ENCODE measurements at places on chromosomes 4 and X. TPM values are rescaled to one million over a fixed set of nuclear protein-coding genes. Genes with fewer than 3 reads are reported as not detected.

The GLRA2 gene
- total RNA-seq, result not detected

The CITED1 gene
- not detected for total RNA-seq

The CD99L2 gene
- total RNA-seq, result 21.1 TPM

The INTU gene
- 4.8 TPM for total RNA-seq

The TSC22D3 gene
- total RNA-seq, result 48.3 TPM

The FOXO4 gene
- 7.8 TPM for total RNA-seq

The SLC6A14 gene
- total RNA-seq, result 83.7 TPM

The SOWAHD gene
- total RNA-seq, result not detected

The PIN4 gene
- 17.2 TPM for total RNA-seq

The OPN1MW3 gene
- total RNA-seq, result not detected

The BST1 gene
- 6.0 TPM for total RNA-seq

The AR gene
- 0.83 TPM for total RNA-seq

The PLAC8 gene
- 6.3 TPM for total RNA-seq

- DNase-seq, result no peak
Measured at GRCh38 chr4:184192933-184193332, 24.7 kb downstream of the ENPP6 start.

- no peak for DNase-seq
Measured at GRCh38 chrX:40484408-40485091, 96.2 kb upstream of the ATP6AP2 start.

GRCh38 chrX:47232803-47233332, at the start of gene USP11:
USP11 (plus strand) TSS chrX:47233009; CDS start chrX:47233044, 35 bp downstream.
- DNase-seq, result peak; percentile 41

DNA sequence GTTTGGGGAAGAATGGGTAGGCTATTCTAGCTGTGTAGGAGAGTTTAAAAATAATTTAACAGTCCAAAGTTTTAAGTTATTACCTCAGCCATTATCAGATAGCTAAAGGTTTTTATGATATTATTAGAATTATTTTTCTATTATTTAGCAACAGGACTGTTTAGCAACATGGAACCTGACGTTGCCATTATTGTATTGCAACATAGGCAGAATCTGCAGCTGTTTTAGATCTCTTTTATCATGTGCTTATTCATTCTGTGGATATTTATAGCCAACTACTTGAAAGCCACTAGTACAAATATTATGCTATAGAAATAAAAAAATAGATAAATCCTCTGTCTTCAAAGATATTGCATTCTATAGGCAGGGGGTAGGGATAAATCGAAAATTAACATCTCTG, 382.0 kb upstream of the TRAM1L1 start:
- DNase-seq, result no peak

DNA sequence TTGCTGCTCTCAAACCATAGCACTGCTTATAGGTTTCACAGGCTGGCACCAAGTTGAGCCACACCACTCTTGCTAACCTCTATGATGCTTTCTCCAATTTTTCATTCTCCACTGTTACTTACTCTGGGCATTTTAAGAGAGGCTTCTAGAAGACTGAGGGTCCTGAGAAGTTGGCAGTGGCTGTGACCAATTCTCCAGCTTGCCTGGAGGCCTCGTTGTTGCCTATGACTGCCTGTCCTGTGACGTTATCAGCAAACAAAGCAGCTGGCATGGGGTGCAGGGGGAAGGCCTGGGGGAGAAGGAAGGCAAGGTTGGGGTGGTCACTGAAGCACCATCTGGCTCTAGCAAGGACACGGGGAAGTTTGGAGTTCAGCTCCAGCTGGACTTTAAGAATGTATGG, 30.4 kb upstream of the PDLIM3 start:
- DNase-seq, result no peak

GRCh38 chrX:20067709-20068561, 48.8 kb downstream of the MAP7D2 start:
- DNase-seq, result peak; percentile 72

DNA sequence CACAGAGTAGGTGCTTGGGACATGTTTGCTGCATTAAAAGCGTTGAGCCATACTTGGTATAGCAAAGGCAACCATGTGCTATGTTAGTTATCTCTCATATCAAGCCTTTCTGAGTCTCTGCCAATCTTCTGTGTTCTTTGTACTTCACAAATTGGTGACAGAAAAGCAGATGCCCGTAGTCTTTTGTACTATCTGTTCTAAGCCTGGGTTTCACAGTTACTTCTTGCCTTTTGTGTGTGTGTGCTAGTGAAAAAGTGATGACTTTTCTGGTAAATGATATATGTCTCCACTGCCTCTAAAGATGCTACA, 16.1 kb upstream of the KLHL2 start:
- no peak for DNase-seq

- no peak for DNase-seq
Measured at GRCh38 chrX:111090458-111090857, 5.5 kb upstream of the PAK3 start.

GRCh38 chrX:18825375-18825774, 117.9 kb downstream of the PPEF1 start:
- no peak for DNase-seq

- DNase-seq, result no peak
Measured at GRCh38 chr4:121140716-121141460, 23.2 kb downstream of the TNIP3 start.

DNA sequence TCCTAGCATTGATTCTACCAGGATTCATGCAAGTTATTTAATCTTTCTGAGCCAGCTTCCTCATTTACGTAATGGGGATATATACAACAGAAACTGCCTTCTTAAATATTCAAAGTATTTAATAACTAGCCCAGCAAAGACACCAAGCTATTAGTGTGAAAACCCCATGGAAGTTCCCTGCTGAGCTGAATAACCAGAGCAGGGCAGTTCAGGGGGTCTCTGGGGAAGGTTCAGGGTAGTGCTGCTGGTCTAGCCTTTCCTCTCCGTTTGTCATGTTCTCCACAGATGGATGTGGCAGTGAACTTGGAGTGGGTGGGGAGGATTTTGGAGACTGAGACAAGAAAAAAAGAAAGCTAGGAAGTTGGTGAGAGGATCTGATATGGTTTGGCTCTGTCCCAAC, 240.8 kb upstream of the TAPT1 start:
- DNase-seq, result no peak

DNA sequence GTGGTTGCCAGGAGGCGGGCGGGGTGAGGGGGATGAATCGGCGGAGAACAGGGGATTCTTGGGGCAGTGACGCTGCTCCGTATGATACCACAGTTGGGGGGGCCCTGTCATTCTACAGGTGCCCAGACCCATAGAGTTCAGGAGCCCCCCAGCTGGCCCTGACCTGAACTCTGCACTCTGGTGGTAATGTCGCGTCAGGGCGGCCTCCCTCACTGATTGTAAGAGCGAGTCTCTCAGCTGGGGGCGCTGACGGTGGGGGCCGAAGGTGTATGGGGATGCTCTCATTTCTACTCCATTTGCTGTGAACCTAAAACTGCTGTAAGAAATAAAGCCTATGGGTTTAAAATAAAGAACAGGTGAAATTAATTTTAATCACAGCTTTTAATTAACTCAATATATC, 91.8 kb upstream of the PSAPL1 start:
- no peak for DNase-seq

- DNase-seq, result no peak
Measured at GRCh38 chrX:10031746-10032145, 64.6 kb downstream of the CLDN34 start.

- DNase-seq, result no peak
Measured at GRCh38 chr4:77025643-77026321, 50.0 kb downstream of the CCNI start.

DNA sequence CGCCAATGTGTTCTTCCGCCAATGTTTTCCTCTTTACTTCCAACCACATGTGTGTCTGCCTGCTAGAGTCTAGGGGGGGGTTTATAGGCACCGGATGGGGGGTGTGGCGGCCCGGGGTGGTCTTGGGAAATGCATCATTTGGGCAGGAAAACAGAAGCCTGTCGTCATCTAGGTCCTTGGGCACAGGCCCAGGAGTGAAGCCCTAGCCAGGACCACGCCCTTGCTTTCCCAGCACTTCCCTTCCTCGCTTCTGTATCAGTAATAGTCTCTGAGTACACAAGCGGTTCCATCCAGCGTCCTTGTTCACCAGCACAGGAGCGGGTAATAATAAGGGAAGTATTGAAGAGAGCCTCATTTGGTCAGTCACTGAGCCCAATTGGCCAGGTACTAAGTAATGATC, 74.5 kb downstream of the QDPR start:
- DNase-seq, result no peak

DNA sequence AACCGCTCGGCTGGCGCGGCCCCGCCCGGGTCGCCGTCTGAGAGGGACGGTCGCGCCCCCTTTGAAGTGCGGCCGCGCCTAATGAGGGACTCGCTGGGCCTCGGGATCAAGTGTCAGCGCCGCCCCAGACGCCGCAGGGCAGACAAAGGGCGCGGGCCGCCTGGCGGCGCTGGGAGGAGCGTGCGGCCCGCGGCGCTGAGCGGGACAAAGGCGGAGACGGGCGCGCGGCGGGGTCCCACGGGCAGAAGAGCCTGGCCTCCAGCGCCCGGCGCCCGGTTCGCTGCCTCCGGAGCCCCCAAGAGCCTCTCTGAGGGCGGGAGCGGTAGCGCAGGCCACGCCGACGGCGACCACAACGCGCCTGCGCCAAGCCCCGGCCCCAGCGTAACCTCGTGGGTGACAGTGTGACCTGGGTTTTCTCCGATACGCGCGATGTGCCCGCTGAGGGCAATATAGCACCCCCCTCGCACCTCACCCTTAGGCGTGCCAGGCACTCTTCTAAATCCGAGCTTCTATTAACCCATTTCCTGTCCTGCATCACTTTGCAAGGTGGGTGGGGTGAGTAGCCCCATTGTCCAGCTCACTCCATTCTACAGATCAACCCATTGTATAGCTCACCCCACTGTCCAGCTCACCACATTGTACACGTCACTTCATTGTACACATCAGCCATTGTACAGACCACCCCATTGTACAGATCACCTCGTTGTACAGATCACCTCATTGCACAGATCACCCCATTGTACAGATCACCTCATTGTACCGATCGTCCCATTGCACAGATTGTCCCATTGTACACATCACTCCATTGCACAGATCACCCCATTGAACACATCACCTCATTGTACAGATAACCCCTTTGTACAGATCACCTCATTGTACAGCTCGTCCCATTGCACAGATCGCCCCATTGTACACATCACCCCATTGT, 33.7 kb upstream of the STX18 start:
- DNase-seq, result peak; percentile 46

DNA sequence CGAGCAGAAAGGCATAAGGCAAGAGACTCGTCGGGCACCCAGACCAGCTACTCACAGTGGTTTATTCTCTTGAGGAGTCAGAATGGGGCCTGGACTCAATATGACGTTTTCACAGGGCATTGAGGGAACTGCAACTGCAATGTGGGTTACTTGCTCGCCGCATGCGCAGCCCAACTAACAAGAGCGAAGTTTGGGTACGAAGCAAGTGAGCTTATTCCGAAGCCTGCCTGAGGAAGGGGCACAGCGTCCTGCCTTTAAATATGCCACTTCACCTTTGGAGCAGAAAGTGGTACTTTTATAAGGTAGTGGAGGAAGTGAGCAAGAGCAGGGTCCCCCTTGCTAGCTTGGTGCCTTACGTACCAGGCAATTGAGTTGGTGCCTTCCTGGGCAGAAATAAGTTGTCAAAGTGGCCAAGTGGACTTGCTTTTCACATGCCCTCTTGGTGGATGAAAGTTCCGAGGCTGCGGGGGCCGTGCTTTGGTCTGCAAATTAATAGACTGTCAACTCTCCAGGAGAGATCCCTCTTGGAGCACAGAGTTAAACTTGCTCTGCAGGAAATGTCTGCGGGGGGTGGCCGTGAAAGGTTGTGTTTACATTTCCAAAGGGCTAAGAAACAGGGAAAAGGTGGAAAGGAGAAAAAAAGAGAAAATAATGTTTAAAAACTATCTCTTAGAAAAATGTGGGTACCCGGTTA, 480.4 kb downstream of the TRIML1 start:
- DNase-seq, result no peak

DNA sequence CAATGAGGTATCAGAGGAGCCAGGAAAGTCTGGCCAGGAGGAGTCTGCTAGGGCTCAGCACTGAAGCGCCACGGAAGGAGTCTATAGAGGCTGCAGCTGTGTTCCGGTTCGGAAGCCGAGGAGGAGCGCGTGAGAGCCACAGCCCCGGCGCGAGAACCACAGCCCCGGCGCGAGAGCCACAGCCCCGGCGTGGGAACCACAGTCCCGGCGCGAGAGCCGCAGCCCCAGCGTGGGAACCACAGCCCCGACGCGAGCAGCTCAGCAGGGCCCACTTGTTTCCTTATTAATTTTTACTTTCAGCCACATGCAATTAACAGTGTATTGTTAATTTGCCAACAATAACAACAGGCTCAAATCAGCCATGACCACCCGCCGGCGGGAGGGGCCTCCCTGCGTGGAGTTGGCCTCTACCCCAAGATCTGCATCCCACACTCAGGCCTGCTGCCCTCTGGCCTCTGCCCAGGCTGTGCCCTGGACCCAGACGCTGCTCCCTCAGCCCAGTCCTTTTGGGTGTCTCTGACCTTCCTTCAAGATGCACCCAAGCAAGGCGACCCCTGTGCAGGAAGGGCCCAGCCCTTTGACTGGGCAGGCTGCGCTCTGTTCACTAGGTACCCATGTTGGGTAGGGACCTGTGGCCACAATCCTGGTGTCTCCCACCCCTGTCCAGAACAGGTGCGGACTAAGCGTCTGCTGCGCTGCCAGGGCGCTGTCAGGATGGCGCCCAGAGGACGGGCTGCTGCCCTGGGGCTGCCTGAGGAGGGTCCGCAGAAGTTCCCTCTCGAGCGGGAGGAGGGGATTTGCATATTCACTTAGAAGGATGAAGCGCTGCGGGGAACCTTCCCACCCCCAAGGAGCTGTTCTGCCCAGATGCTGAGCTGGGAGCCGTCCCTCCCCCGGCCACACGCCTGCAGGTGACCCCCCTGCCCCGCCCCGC, 113.8 kb downstream of the ADRA2C start:
- DNase-seq, result no peak

GRCh38 chrX:10555846-10556245, 64.5 kb downstream of the MID1 start:
- no peak for DNase-seq

- no peak for DNase-seq
Measured at GRCh38 chrX:149760965-149761364, 12.9 kb upstream of the HSFX1 start.

- peak; percentile 75 for DNase-seq
Measured at GRCh38 chrX:107684956-107685385, 56.7 kb downstream of the PRPS1 start.

- peak; percentile 19 for DNase-seq
Measured at GRCh38 chr4:138576684-138577083, 334.5 kb upstream of the SLC7A11 start.

DNA sequence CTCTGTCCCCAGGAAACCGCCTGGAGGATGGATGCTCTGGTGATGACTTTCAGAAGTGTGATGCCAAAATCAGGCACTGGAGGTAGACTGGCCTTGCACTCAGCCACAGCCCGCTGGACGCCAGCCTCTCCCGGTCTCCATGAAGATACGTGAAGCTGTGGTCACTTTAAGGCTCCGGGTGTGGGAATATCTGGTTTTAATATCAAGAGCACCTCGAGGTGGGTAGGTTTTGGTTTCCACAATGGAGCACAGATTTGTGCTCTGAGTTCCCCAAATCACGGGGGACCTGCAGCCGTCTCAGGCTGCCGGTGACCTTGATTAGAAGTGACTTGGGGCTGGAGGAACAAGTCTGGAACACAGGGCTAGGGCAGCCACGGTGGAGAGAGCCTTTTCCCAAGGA, 6.8 kb upstream of the HMX1 start:
- DNase-seq, result no peak

Data from Calu3 (cell line).